LHCN-M2 (cell line): ENCODE measurements at places on chromosomes 3 and 15. TPM values are rescaled to one million over a fixed set of nuclear protein-coding genes. Genes with fewer than 3 reads are reported as not detected.

The C2CD4B gene
- total RNA-seq: not detected in 2 replicates

DNA sequence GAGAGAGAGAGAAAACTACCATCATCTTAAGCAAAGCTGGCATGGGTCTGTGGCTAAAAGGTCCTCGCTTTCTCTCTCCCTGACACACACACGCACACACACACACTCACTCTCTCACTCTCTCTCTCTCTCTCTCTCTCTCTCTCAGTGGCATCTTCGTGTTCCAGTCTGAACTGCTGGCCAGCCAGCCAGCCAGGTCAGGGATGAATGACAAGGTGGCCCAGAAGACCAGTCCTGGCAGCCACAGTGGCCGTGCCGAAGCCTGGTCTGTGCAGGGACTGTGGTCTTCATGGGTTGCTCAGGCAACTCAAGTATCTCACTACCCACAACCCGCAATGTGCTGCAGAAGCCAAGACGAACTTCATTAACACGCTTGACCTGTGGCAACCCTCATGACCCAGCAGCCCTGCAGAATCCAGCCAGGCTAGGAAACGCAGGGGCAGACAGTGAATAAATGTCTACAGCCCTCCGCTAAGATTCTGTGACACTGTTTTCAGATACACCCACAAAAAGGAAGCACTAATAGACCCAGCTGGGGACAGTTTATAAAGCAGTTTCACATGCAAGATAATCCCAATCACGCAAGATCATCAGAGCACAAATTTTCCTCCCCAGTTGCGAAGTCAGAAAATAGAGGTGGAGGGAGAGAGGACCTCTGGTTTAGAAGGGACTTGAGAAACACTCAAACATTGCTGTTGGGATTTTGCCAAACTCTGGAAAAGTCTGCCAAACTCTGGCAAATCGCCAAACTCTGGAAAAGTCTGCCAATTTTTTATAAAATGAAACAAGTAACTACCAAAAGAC, 66.4 kb downstream of the XXYLT1 start:
- DNase-seq: no peak

GRCh38 chr3:186570941-186571643, 572 bp downstream of the DNAJB11 start:
- DNase-seq: no peak

DNA sequence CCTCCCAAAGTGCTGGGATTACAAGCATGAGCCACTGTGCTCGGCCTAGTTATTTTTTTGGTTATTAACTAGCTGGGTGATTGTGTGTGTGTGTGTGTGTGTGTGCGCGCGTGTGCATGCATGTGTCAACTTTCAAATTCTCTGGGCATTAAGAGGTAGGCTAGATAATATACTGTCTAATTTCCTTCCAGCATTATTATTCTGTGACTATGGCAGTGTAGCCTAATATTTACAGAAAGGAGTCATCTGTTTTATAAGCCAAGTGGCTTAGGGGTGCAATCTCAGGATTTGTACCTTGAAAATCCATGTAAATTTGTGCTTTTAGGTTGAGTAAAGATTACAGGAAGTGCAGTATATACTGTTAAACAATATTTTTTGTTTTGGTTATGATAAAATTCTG, 85.1 kb upstream of the ZBTB20 start:
- no peak for DNase-seq

The CACNA1D gene
- 0.57 TPM in 1 of 2 replicates, not detected in the other for total RNA-seq

DNA sequence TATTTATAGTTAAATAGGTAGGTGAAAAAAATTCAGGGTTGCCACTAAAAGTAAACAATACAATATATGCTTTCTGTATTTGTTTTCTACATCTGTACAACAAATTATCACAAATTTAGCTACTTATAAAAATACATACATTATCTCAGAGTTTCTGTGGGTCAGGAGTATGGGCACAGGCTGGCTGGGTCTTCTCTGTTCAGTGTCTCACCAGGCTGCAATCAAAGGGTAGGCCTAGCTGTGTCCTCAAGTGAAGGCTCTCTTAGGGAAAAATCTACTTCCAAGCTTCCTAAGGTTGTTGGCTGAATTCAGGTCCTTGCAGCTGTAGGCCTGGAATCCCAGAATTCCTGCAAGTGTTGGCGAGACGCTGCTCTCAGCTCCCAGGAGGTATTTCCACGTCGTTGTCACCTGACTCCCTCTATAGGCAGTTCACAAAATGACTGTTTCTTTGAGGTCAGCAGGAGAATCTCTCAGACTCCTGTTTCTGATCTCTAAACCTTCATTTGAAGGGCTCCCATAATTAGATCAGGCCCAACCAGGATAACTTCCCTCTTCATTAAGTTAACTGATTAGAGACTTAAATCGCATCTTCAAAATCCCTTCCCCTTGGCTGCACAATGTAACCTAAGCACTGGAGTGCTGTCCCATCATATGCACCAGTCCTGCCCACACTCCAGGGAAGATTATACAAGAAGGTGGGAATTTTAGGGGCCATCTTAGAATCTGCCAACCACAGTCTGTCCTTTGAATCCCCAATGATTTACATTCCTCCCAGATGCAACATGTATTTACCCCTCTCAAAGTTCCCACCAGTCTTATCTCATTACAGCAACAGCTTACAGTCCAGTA, 296.6 kb downstream of the SUCLG2 start:
- peak; percentile 31 for DNase-seq

GRCh38 chr3:173008978-173009377, 132.1 kb downstream of the SPATA16 start:
- no peak for DNase-seq

GRCh38 chr3:64290161-64290560, 64.9 kb upstream of the PRICKLE2 start:
- no peak for DNase-seq

DNA sequence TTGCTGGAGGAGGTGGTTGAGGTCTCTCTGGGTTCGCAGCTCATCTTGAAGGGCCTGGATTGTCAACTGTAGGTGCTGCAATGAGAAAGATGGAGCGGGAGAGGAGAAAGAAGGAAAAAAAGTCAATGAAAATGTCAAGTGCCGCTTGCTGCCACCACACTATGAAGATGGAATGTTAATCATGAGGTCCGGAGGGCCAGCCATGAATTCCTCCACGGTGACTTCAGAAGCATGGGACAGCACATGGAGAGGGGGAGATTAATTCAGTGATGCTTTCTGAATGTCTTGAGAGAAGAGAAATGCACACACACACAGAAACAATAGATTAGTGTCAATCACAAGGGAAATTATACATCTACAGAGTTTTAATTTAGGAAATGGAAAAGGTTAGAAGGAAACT, 171.9 kb downstream of the ERC2 start:
- no peak for DNase-seq

DNA sequence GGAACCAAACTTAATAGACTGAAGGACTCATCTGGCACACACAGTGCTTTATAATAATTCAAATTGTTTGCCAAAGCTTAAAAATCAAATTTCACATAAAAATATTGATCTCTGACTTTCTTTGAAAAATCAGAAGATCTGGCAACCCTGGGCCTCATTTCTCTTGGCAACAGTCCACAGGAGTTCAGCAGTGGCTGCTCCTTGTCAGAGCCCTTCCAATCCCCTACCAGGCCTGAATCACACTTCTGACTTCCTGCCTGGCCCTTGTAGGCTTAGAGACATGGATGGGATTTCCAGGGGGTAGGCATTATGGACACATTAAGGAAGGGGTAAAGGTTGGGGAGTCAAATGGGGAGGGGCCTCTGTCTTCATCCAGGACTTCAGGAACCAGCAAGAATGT, 55.5 kb downstream of the PLS1 start:
- DNase-seq: no peak

DNA sequence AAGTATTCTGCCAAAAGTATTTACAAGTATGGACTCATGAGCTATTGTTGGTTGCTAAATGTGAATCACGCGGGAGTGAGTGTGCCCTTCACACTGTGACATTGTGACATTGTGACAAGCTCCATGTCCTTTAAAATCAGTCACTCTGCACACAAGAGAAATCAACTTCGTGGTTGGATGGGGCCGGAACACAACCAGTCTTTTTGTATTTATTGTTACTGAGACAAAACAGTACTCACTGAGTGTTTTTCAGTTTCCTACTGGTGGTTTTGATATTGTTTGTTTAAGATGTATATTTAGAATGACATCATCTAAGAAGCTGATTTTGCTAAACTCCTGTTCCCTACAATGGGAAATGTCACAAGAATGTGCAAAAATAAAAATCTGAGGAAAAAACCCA, 30.3 kb downstream of the SYNM start:
- peak; percentile 14 for DNase-seq

DNA sequence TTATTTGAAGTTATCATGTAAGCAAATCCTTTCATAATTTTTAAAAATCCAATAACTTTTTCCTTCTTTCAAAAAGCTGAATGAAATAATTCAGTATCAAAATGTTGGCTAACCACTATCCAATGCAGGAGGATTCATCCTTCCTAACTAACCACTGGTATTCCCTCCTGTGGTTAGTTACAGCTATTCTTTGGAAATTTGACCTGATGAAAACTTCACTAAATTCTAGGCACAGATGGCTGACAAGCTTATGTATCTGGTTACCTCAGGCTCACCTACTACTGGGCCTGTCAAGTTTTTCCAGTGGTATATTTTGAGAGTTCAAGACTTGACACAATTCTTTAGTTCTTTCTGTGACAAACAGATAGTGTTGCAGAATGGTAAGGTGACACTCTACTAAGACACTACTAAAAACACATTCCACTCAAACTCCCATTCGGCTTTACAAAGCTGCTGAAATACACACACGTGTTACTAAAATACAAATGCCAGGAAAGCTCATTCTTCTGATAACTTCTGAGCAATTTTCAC, 15.8 kb downstream of the NPTN start:
- DNase-seq: peak; percentile 65
